ENCODE measurements at places on chromosomes 2 and 18.

GRCh38 chr2:238461491-238461890, 34.8 kb downstream of the ASB1 start:
- no peak for DNase-seq

GRCh38 chr2:127527001-127527804, 914 bp upstream of the IWS1 start:
- no peak for DNase-seq

DNA sequence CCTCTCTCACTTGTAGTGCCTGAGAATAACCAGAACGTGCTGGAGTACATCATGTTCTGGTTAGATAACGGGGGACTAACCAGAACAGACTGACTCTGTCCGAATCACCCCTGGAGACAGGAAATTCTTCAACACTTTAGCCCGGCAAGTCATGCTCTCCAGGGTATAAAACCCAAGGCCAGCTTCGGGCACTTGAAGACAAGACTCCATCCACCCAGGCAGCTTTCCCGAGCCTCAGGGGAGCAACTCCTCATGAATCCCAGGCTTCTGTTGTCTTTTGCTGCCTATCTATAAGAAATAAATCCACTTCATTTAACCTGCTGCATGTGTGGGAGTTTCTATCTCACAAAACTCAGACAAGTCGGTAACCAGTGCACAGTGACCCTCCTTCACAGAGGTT, 99.6 kb downstream of the KCNF1 start:
- no peak for DNase-seq

- DNase-seq, result no peak
These were observed 125.1 kb upstream of the TNP1 start for GRCh38 chr2:216984937-216985336.

DNA sequence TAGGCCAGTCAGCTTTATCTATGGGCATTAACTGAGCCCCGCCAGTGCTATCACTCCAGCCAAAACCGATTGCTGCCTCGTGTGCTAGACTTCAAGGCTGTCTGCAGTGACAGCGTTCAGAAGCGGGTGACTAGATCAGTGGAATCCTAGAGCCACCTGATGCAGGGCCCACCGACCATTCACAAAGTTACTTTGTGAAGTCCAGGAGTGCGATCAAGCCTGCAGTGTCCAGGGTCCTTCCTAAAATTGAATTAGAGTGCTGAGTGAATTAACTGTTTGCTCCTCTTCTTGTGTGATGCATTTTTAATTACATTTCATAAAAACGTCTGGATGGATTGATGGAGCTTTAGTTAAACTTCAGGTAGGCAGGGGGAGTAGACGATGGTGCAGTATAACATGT, 13.9 kb downstream of the PCARE start:
- DNase-seq, result no peak

DNA sequence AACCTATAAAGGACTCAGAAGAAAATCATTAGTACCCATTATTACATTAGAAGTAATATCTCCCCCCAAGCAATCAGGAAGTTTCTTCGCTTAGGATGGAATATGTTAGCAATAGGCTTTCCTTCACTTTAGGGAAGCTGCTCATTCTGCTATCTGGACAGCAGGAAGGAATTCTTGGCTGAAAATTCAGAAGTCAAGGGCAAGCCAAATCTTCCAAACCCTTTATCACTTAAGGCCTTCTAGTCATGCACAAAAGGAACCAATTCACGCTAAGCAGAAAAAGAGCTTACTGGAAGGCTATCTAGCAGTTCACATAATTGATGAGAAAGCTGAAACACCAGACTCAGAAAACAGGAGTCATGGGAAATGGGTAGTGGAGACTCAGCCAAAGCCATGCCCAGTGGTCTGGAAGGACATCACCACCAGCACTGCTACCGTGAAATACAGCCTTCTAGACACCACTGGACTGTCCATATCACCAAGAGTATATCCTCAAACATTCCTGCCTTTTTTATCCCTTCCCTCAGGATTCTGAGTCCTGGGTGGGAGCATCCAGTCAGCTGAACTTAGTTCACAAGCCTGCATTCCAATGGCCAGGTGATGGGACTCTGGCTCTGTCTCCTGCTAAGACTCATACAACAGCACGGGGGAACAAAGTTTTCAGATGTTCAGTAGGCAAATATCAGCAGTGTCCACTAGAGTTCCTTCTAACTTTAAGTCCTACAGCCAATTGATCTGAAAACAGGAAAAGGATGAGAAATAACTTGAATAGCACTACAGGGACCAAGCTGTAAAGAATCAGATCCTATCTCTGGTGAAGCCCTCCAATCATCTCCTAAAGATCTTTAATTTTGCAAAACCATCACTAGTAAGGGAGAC, 14.8 kb upstream of the ADAM17 start:
- no peak for DNase-seq

GRCh38 chr2:233059797-233060500, at the start of gene INPP5D:
Gene INPP5D (plus strand): TSS chr2:233060342. CDS start chr2:233060479, 137 bp downstream.
- DNase-seq, result peak; percentile 55

- DNase-seq, result no peak
These were observed 38.0 kb downstream of the ACKR3 start for GRCh38 chr2:236607471-236608187.

- no peak for DNase-seq
These were observed 61.4 kb downstream of the DYM start for GRCh38 chr18:49399003-49399402.

GRCh38 chr2:1970341-1970740, 226.0 kb upstream of the PXDN start:
- no peak for DNase-seq

DNA sequence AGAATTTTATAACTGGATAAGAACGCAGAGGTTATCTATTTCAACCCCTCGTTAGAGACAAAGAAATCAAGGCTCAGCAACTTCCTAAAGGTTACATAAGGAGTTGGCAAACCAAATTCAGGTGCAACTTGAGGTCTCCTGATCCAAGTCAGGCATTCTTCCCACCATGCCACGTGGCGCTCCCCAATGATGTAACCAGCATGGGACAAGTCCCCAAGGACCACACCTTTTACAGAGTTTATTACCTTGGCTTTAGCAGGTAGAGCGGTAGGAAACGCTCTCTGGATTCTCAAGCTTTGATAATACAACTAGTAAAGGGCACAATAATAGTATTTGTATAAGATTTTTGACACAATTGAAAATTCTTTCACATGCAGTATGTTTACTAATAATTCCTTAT, 26.7 kb upstream of the MBOAT2 start:
- DNase-seq, result no peak

DNA sequence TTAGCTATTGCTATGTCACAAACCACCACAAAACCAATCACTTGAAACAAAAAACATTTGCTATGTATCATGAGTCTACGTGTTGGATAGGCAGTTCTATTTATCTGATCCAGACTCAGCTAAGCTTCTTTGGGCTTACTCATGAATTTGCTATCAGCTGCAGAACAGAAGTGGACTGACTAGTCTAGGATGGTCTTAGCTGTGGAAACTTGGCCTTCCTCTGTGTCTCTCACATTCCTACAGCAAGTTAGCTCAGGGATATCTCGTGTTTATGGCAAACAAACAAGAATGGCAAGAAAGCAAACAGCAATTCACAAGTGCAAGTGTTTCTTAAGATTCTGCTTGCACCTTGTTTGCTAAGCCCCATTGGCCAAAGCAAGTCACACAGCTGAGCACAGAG, 288.0 kb upstream of the TNP1 start:
- DNase-seq, result no peak

DNA sequence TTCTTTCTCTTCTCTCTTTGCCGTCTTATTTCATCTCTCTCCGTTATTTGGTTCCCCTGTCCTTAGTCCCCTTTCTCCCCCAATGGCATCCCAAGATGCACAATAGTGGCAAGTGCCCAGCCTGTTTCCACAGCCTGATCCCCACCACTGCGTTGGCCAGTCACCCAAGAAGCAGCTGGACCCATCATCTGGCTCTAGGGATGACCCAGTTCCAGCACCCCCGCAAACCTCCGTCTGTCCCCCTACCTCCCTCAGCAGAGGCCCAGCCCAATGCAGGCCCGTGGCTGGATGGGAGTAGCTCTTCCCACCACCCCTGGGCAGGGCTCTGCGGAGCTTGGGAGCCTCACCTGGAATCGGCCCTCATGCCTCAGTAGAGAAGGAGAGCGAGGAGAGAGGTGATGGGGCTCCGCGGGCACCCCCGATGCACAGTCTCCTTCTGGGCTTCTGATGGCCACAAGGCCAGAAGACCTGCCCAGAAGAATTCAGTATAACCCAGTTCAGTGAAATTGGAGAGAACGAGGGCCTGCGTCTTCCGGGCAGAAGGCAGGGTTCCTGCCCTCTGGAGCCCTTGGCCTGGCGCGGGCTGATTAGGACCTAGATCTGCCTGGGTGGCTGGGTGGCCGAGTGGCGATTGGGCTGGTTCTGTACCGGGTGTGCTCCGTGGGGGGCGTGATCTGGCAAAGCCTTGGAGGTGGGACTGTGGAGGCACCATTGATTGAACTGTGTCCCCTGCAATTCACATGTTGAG, 50.9 kb downstream of the RRM2 start:
- DNase-seq, result no peak

GRCh38 chr18:48030616-48031480, 100.4 kb upstream of the SMAD2 start:
- DNase-seq, result no peak

GRCh38 chr2:171878481-171878993, 15.5 kb downstream of the SLC25A12 start:
- no peak for DNase-seq

DNA sequence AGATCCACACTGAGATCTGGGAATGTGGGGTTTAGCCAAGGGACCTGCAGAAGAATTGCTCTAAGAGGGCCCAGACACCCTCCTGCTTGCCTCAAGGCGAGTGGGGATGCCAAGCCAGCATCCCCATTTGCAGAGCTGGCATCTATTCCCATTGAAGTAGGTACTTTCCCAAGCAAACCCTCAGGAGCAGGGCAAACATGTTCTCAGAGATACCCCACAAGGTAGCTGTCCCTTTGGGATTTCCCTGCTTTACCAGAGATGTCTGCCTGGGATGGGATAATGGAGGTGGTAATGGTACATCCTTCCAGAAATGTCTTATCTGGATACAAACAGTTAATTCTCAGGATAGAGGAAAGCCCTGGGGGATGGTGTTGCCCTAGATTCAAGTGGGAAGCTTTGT, 51.2 kb downstream of the GYPC start:
- no peak for DNase-seq

DNA sequence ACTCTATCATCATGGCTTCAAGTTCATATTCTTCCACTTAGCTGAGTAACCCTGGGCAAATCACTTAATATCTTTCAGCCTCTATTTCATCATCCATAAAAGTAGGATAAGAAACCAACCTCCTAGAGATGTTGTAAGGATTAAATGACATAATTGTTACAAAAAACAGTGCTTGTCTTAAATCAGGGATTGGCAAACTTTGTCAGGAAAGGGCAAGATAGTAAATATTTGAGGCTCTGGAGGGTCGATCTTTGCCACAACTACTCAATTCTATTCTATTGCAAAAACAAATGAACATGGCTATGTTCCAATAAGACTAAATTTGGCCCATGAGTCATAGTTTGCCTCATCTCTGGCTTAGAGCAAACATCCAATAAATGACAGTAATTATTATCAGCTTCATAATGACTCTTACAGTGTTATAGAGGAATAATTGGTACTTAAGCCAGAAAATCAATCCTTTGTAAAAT, 184.7 kb downstream of the SATB2 start:
- no peak for DNase-seq

DNA sequence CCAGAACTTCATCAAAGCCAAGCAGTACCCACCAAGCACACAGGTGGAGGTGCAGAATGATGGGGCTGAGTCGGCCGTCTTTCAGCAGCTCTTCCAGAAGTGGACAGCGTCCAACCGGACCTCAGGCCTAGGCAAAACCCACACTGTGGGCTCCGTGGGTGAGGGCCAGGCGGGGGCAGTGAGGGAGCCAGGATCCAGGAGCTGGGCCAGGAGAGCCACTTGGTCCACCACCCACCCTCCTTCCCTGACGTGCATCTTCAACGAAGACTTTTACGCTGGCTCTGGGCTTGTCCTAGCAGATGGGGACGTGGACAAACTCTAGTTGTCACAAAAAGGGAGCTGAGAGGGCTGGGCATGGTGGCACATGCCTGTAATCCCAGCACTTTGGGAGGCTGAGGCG, 11.8 kb downstream of the VIL1 start:
- DNase-seq, result no peak
